GM10248 (cell line): ENCODE measurements at places on chromosomes 3 and 15.
A peak's percentile ranks its signal among the peaks of the same experiment; 100 is the strongest.

DNA sequence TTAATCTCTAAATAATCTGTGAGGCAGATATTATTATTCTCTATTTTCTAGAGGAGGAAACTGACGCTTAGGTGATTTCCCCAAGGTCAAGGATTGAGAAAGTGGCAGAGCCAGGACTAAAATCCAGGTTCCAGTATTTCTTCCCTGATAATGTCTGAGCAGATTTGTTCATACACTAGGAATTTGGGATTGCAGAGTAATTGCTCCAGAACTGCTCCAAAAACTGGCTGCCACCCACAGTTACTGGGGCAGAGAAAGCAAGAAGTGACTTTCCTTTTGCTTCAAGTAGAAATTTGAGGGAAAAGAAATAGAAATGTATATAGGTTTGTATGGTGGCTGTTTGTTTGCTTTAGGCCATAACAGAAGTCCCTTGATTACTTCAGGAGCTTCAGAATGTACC is 60.6 kb downstream of the SLC12A8 start:
- no peak for DNase-seq

DNA sequence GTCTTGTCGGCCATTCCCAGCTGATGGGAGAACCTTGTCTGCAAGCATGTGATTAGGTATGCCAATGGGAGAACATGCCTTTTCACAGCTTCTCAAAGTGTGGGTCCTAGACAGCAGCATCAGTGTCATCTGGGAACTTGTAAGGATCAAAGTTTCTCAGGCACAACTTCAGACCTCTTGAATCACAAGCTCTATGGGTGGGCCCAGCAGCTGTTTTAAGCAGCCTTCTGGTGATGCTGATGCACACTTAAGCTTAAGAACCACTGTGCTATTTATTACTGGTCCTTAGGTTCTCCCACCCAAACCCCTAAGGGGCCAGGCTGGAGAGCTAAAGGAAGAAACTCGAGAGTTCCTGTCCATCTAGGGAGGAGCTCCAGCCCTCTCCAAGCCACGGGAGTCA is 453.9 kb upstream of the PROK2 start:
- no peak for DNase-seq

- no peak for DNase-seq
These were observed 35.0 kb upstream of the PLCL2 start for GRCh38 chr3:16849795-16850194.

- no peak for DNase-seq
These were observed 2.6 kb downstream of the GMPS start for GRCh38 chr3:155872904-155873646.

DNA sequence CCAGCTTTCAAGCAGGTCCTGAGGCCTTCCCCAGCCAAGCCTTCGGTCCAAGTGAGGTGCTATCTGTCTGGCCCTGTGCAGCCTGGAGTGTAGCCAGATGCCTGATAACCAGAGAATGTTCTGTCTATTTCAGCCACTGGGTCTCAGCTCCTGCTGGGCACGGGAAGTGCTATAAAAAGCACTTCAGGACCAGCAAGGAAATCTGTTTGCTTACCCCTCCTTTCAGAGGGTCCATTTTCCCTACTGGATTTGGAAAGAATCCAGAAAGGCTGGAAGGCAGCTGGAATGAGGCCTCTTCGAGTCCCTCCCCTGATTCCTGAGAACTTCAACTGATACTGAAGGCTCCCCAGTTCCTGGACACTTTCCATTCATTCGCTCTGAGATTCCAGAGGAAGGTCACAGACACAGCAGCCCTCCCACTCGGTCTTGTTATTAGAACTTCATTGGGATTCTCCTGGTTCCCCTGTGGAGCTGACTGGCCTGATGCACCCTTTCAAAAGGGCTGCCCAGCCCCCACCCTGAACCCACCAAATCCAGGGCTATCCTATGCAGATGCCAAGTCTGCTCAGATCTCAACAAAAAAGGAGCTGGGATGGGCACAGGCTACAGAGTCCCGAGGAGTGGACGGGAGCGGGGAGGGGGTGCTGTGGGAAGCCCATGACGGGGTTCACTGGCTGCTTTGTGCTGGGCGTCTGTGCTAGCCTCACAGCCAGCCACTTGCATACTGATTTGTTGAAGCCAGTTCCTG is 70.4 kb downstream of the UMPS start:
- DNase-seq: no peak

DNA sequence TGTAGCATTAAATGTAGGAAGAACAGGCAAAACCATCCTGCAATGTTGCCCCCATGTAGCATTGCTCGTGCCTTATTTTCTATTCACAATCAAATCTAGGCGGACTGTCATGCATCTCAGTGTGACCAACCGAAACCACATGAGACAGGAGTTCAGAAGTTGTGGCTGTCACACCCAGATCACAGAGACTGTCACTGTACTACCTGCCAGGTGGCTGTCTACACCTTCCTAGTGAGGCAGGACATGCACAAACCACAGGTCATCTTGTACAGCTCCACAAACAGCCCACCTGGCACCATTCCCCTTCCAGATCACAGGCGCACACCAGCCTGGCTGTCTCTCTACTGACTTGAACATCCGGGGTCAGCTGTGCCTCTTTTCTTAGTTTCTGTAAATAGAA is 392.8 kb downstream of the OCA2 start:
- no peak for DNase-seq

DNA sequence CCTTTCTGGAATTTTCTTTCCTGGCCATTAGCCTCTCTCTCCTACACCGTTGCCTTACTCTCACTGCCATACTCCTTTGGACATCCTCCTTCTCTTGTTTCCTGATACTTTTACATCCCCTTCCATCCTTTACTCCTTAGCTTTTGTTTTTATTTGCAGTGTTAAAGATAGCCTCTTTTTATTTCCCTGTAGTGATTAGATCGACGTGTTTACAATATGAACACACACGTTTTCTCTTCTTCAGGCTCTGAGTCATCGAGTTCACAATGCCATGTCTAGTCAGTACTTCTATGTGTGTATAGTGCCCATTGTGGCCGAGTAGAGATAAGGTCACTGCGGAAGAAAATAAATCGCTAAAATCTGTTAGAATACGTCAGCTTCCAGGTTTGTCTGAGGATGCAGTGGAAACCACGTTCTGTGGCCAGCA is 208.5 kb downstream of the LPP start:
- DNase-seq: no peak

GRCh38 chr15:57340682-57341259 is 35.5 kb upstream of the CGNL1 start:
- DNase-seq: peak; percentile 59

DNA sequence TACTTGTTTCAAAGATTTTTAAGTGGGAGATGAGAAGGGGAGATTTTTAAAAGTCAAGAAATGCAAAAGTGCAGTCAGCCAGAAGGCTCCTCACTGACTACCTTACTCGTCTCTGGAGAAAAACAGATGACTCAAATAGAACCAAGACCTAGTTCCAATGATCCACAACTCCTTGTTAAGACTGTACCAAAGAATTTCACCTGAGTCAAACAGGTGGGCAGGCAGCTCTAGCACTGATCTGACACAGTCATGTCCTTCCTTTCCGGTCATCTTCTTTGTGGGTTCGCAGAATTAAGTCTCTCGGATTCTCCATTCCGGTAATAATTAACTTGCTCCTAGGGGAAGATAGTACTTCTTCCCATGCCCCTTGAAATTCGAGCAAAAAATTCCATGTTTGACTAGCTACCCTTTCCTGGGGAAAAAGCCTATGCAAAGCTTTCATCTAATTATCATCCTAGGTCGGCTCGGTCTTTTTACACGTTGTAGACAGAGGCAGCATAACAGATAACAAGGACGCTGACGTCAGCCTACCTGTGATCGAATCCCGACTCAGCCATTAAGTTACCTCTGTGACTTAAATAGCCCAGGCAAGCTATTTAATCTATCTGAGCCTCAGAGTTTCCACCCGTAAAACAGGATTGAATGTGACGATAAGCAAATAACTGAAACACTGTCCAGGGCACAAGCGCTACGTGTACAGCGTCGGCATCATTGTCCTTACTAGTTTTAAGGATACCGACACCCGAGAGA is 758 bp downstream of the SELENOK start:
- peak; percentile 19 for DNase-seq
